T-cell (primary cell): ENCODE measurements at places on chromosomes 7 and 10.
A peak's percentile ranks its signal among the peaks of the same experiment; 100 is the strongest.

DNA sequence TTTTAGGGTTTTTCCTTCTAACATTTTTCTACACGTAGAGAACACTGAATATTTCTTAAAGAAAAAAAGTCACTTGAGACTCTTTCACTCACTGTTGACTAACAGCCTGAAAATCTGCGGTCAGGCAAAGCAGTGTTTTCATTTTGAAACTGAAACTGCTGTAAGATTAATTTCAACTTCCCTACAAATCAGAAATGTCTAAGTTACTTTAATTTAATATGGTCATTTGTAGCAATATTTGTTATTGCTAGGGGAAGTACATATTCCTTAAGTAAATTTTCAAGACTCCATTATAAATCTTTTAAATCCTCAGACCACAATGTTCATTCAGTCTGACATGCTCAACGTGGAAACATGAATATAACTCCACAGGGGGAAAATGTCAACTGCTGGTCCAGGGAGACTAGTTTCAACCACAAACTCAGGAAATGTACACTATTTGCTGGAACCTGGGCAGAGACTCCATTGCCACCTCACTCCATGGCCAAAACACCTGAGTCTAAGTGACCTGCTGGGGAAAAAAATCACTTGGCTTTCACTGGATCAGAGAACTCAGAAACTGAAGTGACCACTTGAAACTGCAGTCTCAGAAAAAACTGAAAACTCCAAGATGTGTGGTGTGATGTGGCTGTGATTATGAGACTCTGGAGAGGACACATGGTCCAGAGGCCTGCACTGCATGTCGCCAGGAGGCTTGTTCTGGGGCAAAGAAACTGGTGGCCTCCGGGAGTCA lies 161.2 kb downstream of the TAX1BP1 start:
- DNase-seq: no peak

DNA sequence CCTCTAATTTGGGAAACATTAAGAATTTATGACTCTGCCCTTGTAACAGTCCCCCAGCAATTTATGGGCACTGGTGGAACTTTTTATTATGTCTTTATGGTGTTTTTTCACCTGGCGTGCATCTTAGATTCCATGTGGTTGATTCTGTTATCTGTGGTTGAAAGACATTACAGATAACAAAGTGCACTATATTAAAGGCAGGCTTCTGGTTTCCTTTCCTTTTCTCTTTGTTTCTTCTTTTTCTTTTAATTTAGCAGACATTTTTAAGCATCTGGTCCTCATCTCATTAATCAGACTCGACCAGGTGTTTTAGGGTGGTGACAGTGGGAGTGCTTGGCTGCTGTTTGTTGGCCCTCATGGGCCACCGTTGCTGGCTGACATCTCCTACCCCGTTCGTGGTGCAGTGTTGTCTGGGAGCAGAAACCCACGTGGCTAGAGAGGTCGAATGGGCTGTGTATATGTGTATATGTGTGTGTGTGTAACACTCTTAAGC lies 77.4 kb downstream of the LRMDA start:
- no peak for DNase-seq

DNA sequence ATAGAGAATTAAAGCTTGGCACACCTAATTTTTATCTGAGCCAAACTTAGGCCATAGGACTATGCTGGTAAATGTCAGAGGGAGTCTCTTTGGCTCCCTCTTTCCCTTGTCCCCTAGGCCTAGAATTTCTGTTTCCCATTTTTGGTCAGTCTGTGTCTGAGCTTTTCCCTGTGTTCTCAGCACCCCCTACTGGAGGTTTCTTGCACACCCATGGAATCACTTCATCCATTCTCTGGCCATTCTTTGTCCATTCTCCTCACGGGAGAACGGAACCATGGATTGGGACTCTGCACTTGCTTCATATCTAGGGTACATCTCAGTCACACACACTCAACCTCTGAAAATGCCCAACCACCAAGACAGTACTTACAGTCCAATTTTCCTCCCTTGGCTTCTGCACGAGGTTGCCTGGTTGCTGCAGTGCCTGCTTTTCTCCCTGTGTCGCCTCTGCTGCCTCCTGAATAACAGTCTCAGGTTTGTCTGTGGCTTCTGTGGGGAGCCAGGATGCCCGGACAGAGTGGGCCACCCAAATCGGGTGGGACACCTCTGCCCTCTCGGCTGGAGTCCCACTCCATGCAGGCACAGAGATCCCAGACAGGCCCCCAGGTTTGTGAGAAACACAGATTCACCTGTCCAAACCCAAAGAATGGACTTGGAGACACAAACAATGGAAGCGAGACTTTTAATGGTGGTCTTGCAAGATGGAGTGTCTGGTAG lies 35.1 kb upstream of the DNAH11 start:
- no peak for DNase-seq

DNA sequence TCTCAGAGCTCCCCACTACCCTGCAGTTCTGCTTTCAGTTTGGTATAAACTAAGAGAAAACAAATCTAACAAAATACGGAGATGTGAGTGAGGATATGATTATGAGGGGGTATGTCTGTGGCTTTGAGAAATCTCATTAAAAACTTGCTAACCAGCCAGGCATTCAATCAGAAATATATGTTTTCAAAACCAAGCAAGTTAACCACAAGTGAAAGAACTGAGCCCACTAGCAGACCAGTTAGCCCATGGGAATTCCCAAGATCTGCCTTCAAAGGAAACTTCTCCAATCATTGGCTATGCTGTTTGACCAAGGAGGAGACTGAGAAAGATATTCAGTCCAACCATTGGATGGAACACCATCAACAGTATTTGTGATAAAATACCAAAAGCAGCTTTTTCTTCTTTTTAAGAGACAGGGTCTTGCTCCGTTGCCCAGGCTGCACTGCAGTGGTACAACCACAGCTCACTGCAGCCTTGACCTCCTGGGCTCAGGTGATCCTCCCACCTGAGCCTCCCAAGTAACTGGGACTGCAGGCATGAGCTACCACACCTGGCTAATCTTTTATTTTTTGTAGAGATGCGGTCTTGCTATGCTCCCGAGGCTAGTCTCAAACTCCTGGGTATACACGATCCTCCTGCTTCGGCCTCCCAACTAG lies 41.2 kb downstream of the FGFR2 start:
- DNase-seq: no peak

- DNase-seq: no peak
Observed at GRCh38 chr10:55500931-55501559, 700.0 kb upstream of the PCDH15 start.

DNA sequence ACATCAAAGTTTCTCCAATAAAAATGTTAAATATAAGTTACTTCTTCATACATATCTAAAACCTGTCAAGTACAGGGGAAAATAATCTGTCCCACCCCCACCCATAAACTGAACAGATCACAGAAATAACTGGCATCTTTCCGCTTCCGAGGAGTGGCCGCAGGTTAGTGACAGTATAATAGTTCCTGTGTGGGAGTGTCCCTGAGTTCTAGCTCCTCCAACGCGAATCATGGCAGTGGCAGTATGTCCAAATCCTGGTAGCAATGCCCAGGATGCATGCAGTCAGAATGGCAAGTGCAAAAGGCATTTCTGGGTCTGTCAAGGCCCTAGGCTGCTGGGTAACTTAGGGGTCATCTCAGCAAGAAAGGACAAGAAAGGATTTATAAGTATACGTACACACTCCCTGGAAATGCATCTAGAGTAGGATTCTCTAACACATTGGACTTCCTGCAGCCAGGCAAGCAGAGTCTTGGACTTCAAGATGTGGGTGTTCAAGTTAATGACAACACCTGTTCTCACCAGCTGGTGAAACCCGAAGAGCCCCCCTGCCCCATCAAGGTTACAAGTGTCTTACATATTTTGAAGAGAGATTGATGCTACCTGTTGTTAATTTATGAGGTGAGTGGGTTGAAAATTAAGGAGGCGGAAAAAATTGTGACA lies 94.4 kb upstream of the COL1A2 start:
- DNase-seq: no peak

DNA sequence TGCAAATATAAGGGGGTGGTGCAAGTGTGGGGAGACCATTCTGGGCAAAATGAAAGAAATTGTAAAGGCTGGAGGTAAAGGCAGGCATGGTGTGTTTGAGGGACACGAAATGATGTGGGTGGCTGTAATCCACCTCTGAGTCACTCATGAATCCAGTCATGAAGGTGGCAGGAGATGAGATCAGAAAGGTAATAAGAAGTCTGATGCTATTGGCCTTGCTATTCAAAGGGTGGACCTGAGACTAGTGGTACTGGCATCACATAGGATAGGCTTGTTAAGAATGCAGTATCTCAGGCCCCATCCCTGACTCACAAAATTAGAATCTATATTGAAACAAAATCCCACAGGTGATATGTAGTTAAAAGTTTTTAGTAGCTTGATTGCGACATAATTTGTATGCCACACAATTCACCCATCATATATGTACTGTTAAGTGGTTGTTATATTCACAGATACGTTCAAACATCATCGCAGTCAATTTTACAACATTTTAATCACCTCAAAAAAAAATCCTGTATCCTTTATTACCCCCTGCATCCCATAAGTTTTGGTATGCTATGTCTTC lies 85.6 kb downstream of the ST8SIA6 start:
- no peak for DNase-seq

DNA sequence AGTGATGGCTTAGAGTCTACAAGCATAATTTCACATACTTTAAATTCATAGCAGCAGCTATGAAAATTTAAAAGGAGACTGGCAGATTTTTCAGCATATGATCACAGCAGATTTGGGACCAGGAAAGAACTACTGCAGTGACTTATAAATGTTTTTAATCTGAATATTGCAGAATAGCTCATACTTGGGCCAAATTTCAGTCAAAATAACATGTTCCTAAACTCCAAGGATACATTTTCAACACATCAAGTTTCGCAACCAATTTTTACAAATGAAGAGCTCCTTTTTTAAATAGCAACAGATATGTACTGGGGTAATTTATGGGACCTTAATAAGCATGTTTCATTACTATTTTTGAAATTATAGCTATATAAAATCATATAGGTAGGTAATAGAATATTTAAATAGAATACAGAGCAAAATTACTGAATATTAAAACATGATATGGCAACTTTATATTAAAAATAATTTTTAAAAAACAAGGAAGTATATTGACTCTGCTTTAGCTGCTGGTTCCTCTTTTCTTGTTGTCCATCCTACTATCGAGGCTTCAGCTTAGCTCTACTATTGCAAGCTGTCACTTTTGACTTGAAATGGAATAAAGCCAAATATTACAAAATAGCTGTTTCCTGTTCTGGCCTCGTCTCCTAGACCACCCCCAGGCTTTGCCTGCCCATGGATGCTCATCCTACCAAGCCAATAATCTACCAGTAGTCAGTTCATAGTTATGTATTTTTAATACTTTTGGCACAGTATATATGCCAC lies 123.1 kb downstream of the NRBF2 start:
- DNase-seq: no peak

DNA sequence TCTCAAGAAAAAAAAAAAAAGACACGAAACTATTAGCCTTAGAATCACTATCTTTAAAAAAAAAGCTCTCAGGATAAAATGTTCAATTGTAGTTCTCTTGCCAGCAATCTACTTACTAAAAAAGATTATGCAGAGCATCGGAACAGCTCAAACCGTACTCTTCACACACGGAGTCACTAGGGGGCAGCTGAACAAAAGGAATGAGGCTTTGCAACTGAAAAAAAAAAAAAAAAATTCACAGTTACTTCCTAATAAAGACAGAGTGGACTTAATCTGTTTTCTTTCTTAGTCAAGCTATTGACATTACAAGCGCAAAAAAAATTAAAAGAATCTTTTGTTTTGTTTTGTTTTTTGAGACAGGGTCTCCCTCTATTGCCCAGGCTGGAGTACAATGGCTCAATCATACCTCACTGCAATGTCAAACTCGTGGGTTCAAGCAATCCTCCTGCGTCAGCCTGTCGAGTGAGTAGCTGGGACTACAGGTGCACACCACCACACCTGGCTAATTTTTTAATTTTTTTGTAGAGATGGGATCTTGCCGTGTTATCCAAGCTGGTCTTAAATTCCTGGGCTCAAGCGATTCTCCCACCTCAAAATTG lies 11.5 kb downstream of the PMS2 start:
- peak; percentile 48 for DNase-seq

- no peak for DNase-seq
Observed at GRCh38 chr7:24325708-24326107, 41.7 kb downstream of the NPY start.
